ENCODE measurements at places on chromosomes 11 and 22. TPM values are rescaled to one million over a fixed set of nuclear protein-coding genes. Genes with fewer than 3 reads are reported as not detected.

GRCh38 chr11:91763331-91763730 is 461.3 kb upstream of the FAT3 start:
- no peak for DNase-seq

DNA sequence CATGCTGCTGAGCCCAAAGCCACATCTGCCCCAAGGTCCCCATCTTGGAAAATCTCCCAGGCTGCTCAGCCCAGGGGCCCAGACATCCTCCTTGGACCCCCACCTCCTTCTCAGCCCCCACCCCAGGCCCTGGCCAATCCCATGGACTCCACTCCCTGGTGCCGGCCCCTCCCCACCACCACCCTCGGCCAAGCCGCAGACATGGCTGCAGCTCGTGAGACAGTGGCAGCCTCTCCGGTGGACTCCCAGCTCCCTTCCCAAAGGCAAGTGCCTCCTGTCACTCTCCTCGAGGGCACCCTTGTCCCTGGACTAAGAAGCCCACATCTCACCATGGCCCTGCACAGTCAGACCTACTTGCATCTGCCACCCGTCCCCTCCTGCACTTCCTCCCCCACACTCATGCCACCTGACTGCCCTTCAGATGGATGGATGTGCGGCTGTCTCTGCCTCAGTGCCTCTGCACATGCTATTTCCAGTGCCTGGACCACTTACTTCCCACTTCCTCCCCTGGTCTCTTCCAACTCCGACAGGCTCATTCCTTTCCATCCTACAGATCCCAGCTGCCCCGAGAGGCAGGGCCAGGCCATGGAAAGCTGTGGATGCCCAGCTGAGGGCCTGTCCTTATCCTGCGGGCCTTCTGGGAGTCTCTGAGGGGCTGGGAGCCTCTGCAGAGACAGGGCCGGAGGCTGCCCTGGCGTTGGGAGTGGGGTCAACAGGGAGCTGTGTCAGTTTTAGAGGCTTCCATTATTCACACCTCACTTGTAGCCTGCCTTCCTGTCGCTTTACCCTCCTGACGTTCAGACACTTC is 25.5 kb upstream of the RFPL3 start:
- no peak for DNase-seq

GRCh38 chr11:68146704-68147474 is 25.7 kb upstream of the CHKA start:
- DNase-seq, result peak; percentile 38

BBS1 gene
- total RNA-seq, result 39.1 TPM

IFITM5 gene
- total RNA-seq, result not detected

C22orf42 gene
- total RNA-seq, result not detected

All from GM23248 (cell line).